ENCODE measurements at places on chromosomes 7 and 10.

GRCh38 chr7:37974711-37975110, 54.3 kb downstream of the EPDR1 start:
- DNase-seq = no peak

DNA sequence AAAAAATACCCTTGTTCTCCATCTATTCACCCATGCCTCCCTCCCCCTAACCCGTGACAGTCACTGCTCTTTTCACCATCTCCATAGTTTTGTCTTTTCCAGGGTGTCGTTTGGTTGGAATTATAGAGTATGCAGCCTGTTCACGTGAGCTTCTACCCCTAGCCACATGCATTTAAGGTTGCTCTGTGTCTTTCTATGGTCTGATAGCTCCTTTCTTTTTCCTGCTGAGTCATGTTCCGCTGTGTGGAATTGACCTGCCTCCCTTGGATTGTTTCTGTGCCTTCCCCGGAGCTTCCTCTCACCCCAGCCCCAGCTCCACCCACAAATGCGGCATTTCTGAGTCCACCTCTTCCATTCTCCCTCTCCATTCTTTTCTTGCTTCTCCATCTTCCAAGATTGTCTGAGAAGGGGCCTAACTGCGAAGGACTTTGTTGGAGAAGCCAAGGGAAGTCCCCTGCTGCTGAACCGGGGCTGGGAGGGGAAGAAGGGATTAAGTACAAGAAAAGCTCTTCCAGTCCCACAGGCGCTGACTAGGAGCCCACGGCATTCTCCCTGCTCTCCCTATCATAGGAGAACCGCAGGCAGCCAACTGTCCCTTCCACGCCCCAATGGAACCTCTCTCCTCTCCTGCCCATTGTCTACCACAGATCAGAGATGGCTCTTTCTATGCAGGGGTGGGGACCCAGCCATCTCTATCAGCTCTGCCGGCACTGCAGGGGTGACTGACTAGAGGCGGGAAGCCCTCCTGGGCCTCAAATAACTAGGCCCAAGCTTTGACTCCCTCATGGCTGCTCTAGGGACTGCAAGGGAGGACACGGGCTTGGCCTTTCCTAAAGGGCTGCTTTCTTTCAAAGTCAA, 87.5 kb upstream of the ANLN start:
- DNase-seq = no peak

- DNase-seq = no peak
These were observed 101.4 kb downstream of the GPAM start for GRCh38 chr10:112082120-112082519.

DNA sequence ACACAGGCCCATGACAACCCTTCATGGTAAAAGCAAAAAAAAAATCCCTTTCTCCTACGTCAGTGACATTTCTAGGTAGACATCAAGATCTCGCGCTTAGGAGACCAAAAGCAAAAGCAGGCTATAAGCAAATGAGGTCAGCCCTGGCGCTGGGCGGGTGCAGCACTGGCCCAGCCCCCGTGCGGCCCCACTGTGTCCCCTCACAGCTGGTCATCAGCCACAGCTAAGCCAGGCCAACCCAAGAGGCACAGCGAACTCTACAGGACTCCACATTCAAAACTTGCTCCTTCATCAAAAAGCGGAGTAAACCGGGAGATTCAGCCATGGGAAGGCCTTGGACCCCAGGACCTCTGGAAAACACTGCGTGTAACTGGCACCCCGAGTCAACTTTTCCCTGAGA, 113.7 kb downstream of the PTPRN2 start:
- DNase-seq = no peak

- no peak for DNase-seq
These were observed 11.0 kb downstream of the PSD start for GRCh38 chr10:102407425-102408130.
